Cardiac muscle cell (in vitro differentiated cells and primary cell): ENCODE measurements at places on chromosomes 4 and X.
A peak's percentile ranks its signal among the peaks of the same experiment; 100 is the strongest.

DNA sequence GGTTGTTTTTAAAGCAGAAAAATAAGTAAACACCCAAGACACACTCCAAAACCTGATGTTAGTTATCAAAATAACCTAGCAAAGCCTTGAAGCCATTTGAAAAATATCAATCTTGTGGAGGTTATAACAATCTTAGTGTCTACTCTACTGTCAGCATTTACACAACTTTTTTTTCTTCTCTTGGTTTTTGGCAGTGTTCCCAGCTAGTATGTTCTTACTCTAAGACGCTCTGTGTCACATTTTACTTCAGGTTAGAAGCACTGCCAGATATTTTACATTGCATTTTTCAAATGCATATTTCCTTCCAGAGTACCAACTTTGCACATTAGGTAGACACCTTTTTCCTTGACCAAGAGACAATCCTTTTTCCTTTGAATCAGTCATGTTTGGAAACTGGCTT, 114.0 kb upstream of the INPP4B start:
- H3K27ac ChIP-seq: peak overlapping the region; percentile 58
- no peaks in the 10 kb centered on the region for H3K36me3 ChIP-seq
- peaks cover 18% of the 10 kb centered on the region for H3K4me1 ChIP-seq
- no peaks in the 10 kb centered on the region for H3K27me3 ChIP-seq

- H3K4me3 ChIP-seq: no peak overlapping the region
- no peaks in the 10 kb centered on the region for H3K27me3 ChIP-seq
- H3K4me1 ChIP-seq: no peaks in the 10 kb centered on the region
- H3K27ac ChIP-seq: no peak overlapping the region
Measured at GRCh38 chr4:144347121-144347520, 206.6 kb upstream of the GYPA start.

DNA sequence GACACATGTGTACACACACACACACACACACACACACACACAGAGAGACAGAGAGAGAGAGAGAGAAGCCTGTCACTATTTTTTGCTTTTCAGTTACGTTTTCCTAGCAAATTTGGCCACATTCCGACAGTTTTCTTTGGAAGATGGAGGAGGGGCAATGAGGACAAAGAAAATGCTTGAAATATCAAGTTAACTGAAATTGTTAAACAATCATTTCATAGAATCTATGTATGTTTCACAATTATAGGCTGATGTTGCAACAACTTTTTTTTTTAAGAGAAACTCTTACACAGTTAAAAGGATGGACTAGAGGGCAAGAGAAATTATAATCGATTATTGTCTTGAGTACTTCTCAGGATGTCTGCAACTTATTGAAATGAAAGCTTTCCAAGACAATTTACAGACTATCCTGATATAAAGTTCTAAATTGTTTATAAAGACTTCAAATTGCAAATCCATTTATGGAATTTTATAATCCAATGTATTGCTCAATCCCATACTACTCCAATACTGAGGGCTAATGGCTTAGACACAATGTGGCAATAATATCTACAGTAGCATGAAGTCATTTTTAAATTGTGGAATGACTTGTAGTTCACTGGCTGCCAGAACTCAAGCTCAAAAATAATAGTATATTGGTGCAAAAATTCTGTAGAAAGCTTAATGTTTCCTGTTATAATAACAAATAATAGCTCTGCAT, 647.0 kb upstream of the PCDH7 start:
- no peak overlapping the region for H3K4me3 ChIP-seq
- H3K27me3 ChIP-seq: no peaks in the 10 kb centered on the region
- no peaks in the 10 kb centered on the region for H3K4me1 ChIP-seq
- no peaks in the 10 kb centered on the region for H3K36me3 ChIP-seq
- no peak for DNase-seq

DNA sequence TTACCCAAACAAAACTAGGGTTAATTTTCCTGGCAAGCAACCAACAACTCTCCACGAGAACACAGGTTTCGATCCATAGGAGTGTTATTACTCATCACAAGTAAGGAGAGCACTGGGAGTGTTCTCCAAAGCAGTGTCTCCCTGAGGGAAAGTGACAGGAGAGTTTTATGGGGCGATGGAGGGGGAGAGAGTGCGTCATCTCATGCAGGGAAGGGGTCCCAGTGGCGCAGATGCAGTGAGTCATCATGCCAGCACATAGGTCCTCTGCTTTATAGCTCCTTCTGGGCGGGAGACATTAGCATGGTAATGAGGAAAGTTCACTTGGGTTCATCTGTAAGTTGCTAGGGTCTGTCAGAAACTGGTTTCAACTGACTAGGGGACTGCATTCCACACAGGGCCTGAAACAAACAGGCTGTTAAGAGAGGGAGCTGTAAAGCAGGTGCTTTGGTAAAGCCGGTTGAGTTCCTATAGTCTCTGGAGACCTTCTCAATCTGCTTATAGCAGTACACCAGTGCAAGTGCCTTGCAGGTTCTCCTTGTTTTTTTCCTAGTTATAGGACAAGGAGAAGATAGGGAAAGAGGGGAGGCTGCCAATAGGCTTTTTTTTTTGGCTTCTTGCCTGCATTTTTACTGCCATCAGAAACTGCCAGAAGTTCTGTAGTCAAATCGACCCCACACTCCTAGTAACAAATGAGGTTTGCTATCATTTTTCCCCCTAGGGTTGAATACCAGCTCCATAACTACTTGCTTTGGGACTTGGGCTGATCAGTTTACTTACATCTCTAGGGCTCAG, 12.8 kb upstream of the BOD1L1 start:
- H3K36me3 ChIP-seq: no peaks in the 10 kb centered on the region
- DNase-seq: no peak
- no peaks in the 10 kb centered on the region for H3K27me3 ChIP-seq
- H3K27ac ChIP-seq: no peak overlapping the region
- H3K4me3 ChIP-seq: no peak overlapping the region

- H3K27ac ChIP-seq: no peak overlapping the region
- no peak overlapping the region for H3K4me3 ChIP-seq
- no peak for DNase-seq
- no peaks in the 10 kb centered on the region for H3K4me1 ChIP-seq
- no peaks in the 10 kb centered on the region for H3K36me3 ChIP-seq
Measured at GRCh38 chrX:106783716-106784115, 18.8 kb upstream of the TBC1D8B start.

DNA sequence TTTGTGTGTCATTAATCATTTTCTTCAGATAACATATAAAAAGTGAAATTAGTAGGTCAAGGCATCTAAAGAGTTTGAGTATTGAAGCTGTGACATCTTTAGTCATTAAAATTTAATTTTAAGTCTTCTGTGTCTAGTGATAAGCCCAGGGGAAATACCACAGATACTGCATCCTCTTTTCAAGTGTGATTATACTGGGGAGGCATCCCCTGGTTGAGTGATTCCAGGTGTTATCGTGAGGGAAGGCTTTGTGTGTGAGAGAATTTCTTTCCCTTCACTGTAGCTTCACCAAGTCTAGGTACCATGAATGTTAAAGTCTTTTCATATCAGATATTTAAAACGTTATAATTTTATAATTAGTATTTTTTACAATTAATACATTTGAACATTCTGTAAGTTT, 193.4 kb downstream of the FRAS1 start:
- no peaks in the 10 kb centered on the region for H3K4me1 ChIP-seq
- H3K4me3 ChIP-seq: no peak overlapping the region
- no peaks in the 10 kb centered on the region for H3K36me3 ChIP-seq

- peak overlapping the region; percentile 90 for H3K27ac ChIP-seq
- no peaks in the 10 kb centered on the region for H3K27me3 ChIP-seq
- no peaks in the 10 kb centered on the region for H3K4me1 ChIP-seq
- peaks cover 14% of the 10 kb centered on the region for H3K36me3 ChIP-seq
Measured at GRCh38 chrX:150983521-150984168, 510 bp downstream of the HMGB3 start.

GRCh38 chr4:166802346-166802745, 431.9 kb downstream of the SPOCK3 start:
- H3K27me3 ChIP-seq: no peaks in the 10 kb centered on the region
- H3K4me3 ChIP-seq: no peak overlapping the region
- DNase-seq: no peak
- H3K36me3 ChIP-seq: no peaks in the 10 kb centered on the region
- H3K4me1 ChIP-seq: no peaks in the 10 kb centered on the region

GRCh38 chr4:80173401-80173800, 23.9 kb upstream of the PRDM8 start:
- H3K4me3 ChIP-seq: no peak overlapping the region
- peak; percentile 61 for DNase-seq
- no peaks in the 10 kb centered on the region for H3K36me3 ChIP-seq
- H3K27me3 ChIP-seq: no peaks in the 10 kb centered on the region

DNA sequence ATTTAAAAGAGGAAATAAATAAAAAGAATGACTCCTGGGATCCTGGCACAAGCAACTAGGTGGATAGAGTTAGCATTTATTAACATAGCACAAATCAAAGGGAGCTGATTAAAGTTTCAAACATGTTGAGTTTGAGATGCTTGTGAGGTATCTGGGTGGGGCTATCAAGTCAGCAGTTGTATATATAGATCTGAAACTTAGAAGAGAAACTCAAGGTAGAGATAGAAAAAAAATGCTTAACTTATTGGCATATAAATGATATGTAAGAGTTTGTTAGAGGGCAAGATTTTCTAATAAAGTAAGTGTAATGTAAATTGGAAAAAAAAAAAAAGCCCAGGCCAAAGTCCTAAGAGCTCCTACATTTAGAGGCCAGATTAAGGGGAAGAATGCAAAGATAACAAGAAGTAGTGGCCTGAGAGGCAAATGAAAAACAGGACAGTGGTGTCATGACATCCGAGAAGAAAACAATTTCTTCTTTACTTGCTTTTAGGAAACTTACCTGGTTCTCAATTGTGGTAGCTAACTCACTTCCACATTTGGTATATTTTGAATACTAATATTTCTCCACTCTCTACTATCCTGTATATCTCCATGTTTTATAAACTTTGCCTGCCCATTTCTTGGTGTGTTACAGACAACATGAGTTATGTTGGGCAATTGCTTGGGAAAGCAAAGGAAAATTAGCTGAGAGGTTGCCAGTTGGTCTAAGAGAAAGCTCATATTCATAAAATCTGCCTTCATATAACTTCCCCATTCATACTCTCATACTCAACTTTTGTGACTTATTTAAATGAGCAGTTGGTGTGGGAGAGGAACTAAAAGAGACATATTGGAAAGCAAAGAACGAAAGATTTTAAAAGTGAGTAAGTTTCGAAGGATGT, 169.2 kb downstream of the PARM1 start:
- no peak overlapping the region for H3K27ac ChIP-seq
- H3K36me3 ChIP-seq: no peaks in the 10 kb centered on the region
- no peak overlapping the region for H3K4me3 ChIP-seq
- no peaks in the 10 kb centered on the region for H3K27me3 ChIP-seq
- H3K4me1 ChIP-seq: peaks cover 7% of the 10 kb centered on the region

DNA sequence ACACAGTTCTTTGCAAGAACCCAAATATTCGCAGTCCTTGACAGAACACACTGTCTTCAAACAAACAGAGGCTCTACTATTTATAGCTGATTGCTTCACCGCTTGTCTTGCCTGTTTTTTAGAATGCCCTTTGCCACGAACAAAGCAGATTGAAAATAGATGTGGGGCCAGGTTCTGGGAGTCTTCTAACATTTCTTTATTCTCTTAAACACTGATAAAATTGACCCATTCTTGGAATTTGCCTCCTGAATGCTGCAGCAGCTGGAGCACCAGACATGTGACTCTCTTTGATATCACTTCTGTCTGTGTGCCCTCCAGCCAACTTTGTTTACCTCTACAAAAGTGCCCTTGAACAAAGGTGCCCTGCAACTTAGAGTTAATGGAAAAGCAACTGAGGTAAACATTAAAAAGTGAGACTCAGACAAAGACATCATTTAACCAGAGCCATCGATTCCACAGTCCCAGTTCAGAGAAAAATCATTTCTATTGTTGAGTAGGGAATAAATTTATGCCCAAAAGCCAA, 64.2 kb upstream of the SPP1 start:
- no peak overlapping the region for H3K4me3 ChIP-seq
- H3K36me3 ChIP-seq: no peaks in the 10 kb centered on the region
- no peaks in the 10 kb centered on the region for H3K27me3 ChIP-seq
- peak overlapping the region; percentile 43 for H3K27ac ChIP-seq

GRCh38 chrX:154396973-154397887, 947 bp upstream of the RPL10 start:
- H3K27ac ChIP-seq: peak overlapping the region; percentile 99
- peak; percentile 70 for DNase-seq
- peaks cover 4% of the 10 kb centered on the region for H3K4me1 ChIP-seq
- H3K4me3 ChIP-seq: peak overlapping the region; percentile 39
- H3K36me3 ChIP-seq: peaks cover 12% of the 10 kb centered on the region
- no peaks in the 10 kb centered on the region for H3K27me3 ChIP-seq

DNA sequence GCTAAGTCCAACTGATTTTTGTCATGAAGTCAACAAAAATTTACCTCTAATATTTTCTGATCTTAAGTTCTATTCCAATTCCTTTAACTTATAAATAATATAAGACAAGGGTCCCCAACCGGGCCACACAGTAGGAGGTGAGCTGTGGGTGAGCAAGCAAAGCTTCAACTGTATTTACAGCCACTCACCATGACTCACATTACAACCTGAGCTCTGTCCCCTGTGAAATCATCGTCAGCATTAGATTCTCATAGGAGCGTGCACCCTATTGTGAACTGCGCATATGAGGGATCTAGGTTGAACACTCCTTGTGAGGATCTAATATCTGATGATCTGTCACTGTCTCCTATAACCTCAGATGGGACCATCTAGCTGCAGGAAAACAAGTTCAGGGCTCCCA, 227.4 kb downstream of the MAPK10 start:
- no peak overlapping the region for H3K27ac ChIP-seq
- no peaks in the 10 kb centered on the region for H3K36me3 ChIP-seq
- H3K27me3 ChIP-seq: no peaks in the 10 kb centered on the region
- DNase-seq: no peak

DNA sequence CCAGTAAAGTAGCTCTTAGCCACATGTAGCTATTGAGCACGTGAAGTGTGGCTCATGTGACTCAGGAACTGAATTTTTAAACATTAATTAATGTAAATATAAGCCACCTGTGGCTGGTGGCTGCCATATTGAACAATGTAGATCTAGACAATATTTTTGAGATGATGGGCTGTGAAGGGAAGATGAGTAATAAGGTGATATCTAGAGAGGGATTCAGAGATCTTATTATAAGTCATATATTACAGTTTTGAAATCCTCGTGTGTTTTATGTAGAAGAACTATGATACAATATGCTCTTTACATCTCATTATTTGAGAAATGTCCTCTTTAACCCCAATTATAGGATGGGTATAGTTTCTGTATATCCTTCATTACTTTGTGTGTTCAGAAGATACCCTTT, 5.6 kb downstream of the GAR1 start:
- H3K36me3 ChIP-seq: peaks cover 49% of the 10 kb centered on the region
- peaks cover 8% of the 10 kb centered on the region for H3K4me1 ChIP-seq
- H3K27ac ChIP-seq: no peak overlapping the region
- no peak overlapping the region for H3K4me3 ChIP-seq
- no peaks in the 10 kb centered on the region for H3K27me3 ChIP-seq

GRCh38 chrX:18702362-18703195, 4.9 kb upstream of the PPEF1 start:
- H3K27ac ChIP-seq: no peak overlapping the region
- H3K27me3 ChIP-seq: no peaks in the 10 kb centered on the region
- no peak for DNase-seq
- no peaks in the 10 kb centered on the region for H3K4me1 ChIP-seq
